Esophagus squamous epithelium (tissue), 5 donors: ENCODE measurements at places on chromosomes 6 and 20.

- DNase-seq: no peak
Measured at GRCh38 chr6:105137388-105137787, 42.4 kb downstream of the POPDC3 start.

DNA sequence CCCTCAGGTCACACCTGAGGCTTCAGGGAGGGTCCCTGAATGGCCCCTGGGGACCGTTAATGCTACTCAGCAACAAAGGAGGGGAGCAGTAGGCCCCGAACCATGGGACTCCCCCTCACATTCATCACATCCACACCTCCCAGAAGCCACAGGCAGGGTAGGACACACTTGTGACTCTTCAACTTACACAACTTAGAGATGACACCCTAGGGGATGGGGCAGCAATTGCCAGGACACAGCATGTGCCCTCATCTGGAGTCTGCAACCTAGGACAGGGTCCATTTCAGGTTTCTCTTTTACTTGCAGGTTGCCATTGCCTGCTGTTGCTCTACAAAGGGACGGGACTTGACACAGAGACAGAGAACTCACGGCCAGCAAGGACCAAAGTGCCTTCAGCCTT, 770 bp downstream of the ULBP3 start:
- DNase-seq: no peak

DNA sequence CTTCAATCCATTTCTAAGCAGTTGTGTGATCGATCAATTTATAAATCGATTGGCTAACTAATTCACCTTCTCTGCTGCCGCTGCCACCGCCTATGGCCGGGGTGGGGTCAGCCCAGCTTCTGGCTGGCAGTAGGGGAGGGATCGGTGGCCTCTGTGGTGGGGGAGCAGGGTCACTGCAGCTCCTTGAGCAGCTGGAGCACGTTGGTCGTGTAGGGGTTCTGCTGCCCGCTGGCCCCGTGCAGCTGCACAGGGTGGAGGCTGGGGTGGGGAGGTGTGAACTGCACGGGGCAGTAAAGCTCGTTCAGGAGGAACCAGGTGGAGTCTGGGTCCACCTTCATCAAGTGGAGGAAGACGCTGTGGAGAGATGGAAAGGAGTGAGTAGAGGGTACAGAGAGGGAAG, 50.0 kb downstream of the TTI1 start:
- no peak for DNase-seq

- no peak for DNase-seq
Measured at GRCh38 chr6:36053878-36054277, 26.3 kb downstream of the MAPK14 start.

DNA sequence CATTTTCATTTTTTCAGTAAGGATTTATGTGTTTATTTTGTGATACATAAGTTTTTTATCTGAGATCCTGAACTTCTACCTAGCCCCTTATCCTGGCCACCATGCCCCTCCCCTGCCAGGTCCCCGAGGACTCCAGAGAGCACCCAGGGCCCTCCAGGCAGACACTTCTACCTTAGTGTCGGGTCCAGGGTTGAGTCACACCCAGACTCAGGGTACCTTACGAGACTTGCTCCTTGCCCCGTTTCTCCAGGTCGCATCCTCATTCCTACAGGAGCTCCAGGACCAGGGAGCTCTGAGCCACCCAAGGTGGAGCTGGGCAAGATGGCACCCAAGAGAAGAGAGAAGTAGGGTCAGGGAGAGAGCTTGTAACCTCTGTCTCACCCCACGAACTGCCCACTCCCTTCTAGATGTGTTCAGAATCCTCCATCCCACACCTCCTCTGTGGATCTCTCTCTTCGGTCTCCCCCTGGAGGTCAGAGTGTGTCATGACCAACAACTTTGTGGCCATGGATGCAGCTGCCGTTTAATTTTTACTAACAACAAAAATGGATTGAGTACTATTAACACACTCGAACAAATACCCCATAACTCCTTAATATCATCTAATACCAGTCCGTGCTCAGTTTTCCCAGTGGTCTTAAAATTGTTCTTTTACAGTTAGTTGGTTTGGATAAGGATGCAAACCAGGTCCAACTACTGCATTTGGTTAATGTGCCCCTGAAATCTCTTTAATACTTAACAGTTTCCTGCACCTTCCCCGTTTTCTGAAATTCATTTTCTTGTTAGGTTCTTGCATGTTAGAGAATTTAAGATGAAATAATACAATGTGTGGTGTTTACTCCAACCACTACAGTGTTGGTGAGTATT, 130.6 kb upstream of the INSM1 start:
- DNase-seq: no peak

DNA sequence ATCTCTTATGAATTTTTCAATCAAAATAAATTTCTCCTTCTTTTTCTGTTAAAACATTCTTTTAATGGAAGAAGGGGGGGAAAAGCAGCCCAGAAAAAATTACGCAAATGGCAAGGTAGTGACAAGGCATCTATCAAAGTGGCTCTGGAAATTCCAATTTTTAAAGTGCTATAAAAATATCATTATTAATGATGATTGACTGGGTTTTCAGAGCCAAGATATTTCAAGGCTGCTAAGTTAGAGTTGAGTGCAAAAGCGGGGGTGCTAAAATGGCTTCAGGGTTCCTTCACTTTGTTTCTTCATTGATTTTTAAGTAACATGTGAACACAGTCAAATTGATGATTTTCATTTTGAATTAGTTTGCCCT, 171.6 kb upstream of the CITED2 start:
- no peak for DNase-seq

DNA sequence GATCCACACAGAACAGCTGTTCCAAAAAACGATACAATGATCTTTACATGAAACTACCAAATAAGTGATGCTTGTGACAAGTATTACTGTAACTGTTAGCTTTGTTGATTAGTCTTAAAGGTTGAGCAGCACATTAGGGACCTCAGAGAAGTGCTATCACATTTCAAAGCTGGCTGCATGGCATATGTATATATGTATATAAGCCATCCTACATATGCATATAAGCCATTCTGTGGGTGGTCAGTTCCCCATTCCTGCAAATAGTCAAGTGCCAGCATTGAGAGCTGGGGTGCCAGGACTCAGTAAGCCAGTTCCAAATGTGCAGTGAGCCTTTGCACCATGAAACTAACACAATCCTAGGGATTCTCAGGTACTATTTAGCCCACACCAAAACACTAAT, 296.3 kb downstream of the FOXC1 start:
- DNase-seq: no peak

- no peak for DNase-seq
Measured at GRCh38 chr6:14288910-14289309, 171.3 kb downstream of the CD83 start.

GRCh38 chr6:113654396-113654795, 202.7 kb upstream of the MARCKS start:
- no peak for DNase-seq

- no peak for DNase-seq
Measured at GRCh38 chr20:59987135-59987534, 28.9 kb downstream of the CDH26 start.

DNA sequence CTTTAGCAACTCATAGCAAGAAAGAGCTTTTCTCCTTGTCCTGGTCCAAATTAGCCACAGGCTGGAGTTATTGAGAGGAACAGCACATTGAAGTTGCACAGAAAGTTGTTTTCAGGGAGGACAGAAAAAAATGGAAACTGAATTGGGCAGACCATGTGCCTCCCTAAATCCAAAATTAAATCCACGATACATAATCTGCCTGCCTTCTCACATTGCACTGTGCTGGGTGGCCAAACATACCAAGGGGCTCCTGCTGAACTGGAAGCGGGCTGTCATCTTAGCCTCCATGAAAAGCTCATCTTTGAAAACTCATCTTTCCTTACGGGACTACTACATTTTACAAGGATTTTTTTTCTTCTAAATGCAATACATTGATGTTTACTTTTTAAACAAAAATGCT, 59.9 kb downstream of the TNFAIP3 start:
- DNase-seq: no peak

DNA sequence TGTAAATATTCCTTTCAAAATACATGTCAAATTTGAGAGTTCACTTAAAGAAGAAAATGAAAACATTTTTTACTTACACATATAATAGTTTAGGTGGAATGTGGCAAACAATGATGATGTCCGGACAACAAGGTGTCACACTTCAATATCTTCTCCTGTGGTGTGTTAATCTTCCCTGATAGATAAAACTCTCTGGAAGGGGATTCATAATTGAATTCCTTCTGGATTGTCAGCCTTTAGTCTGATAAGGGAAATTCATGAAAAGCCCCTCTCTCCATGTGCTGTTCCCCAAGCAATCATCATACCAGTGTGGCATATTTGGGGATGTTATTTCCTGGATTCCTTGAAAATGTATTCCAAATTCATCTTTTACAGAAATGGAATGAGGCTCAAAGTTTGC, 971 bp upstream of the SERINC3 start:
- DNase-seq: no peak

- no peak for DNase-seq
Measured at GRCh38 chr6:149342525-149342924, 25.0 kb downstream of the TAB2 start.

DNA sequence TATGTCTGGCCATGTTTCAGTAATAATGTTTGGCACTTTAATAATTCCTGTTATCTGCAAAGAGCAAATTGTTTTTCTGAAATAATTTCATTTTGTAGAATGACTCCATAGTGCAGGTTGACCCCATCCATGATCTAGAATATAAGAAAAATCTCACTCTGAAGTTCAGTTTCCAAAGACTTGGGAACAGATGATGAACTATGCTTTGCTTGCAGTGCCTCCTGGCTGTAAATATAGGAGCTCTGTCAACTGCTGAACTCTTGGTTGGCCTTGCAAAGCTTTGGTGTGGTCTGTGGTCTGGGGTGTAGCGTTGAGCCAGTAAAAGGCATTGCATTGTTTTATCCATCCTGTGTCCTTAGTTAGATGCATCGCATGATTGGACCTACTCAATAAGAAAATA, 104.0 kb downstream of the PLCB4 start:
- DNase-seq: no peak

DNA sequence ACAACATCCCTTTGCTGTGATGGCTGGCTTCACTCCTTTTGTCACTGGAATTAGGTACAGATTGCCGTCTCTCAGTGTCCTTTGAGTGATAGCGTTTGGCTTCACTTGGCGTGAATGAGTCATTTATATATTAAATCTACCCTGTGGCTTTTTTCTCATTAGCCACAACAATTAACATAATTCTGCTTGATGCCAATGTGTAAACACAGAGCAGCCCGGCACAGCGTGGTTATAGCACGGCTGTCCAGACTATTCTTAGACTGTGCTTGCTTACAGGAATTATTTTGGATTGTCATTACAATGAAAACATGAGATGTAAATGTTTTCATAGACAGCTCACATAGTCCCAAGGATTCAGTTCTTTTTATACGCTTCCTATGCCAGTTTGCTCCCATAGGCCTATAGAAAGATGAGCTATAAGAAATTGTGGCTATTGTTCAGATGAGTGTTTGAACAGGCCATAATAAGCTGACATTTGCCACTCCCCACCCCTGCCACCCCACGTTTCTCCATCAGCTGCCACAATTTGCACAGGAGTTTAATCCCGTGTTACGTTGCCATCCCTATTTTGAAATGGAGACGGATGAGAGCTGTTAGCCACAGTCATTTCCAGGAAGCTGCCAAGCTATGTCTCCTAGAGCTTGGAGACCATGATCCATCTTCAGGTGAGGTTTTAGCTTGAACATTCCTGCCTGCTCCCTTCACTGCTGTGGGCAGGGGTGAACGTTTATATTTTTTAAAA, 65.9 kb downstream of the PPP1R14C start:
- no peak for DNase-seq

GRCh38 chr20:23773127-23773526, 22.4 kb upstream of the CST1 start:
- DNase-seq: no peak

DNA sequence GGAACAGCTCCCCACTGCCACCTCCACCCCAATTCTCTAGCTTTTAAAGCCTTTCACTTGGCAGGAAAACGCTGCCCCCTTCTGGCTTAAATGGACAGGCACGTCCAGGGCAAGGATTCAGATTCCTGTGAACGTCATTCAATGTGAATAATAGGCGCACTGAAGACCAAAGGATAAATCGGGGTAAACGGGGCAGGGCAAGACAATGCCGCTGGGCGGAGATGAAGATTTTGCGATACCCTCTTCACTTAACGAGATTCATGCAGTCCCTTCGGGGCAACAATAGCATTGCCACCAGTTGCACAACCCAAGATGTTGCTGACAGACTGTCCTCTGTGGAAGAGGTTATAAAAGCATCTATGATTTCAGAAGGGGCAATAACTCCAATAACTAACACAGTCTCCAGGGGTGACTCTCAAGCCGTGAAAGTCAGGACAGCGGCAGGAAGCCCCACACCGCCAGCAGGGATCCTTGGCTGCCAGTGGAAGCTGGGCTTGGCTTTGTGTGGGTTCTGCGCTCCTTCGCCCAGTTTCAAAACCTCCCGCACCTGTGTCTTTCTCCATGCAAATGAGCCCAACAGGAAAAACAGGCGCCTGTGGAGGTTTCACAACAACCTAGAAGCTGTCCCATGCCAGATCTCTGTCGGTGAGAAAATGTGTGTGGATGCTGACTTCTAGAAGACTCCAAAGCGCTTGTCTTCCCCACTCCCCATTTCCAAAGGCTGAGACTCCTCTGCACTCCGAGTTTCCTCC, 291.8 kb downstream of the BMP7 start:
- DNase-seq: no peak

DNA sequence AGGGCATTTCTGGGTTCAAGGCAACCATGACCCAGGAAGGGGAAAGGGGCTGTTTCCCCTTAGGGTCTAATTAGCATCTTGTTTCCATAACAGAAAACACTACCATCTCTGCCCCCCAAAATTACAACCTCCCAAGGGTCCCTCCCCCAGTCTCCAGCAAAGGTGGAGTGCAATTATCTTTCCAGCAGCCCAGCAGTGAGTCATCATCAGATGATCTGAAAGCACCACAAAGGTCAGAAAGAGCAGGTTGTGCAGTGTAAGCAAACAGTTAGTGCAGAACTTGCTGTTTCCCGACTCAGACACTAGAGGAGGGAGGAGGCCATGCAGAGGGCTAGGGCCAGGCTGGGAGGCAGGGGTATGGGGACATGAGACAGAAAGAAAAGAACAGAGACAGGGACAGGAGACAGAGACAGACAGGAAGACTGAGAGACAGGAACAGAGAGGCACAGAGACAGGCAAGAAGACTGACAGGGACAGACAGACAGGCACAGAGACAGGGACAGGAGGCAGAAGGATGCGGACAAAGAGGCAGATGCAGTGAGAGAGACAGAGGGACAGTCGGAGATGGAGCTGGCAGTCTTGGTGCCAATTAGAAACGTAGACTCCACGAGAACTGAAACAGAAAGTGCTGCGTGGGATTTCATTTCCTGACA, 62.5 kb downstream of the PYGB start:
- DNase-seq: peak; percentile 37

GRCh38 chr20:59020938-59021551, 1.8 kb downstream of the TUBB1 start:
- no peak for DNase-seq
